Naive thymus-derived CD8-positive, alpha-beta T cell (primary cell): ENCODE measurements at places on chromosomes 12 and 14.

DNA sequence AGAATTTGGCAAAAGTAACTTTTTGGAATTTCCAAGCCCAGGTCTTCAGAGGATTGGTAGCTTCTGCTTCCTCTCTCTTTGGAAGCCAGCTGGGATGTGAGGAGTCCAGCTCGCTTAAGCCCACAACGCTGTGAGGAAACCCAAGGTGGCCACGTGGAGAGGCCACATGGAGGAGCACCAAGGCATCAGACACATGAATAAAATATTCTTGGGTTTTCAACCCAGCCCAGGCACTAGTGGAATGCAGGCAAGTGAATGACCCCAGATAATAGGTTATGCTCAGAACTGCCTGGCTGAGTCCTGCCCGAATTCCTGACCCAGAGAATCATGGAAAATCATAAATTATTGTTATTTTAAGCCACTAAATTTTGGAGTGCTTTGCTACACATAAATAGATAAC lies 119.7 kb upstream of the PARP11 start:
- DNase-seq, result no peak

GRCh38 chr12:121064116-121064515 lies 25.1 kb upstream of the OASL start:
- no peak for DNase-seq

- DNase-seq, result no peak
These were observed 97.8 kb downstream of the HMGA2 start for GRCh38 chr12:65922077-65922476.

- DNase-seq, result no peak
These were observed 55.2 kb upstream of the PTGR2 start for GRCh38 chr14:73796415-73796814.

GRCh38 chr12:104457746-104458693 lies 1.3 kb downstream of the CHST11 start:
- peak; percentile 45 for DNase-seq
